Daoy (cell line): ENCODE measurements at places on chromosomes 12 and 14.

DNA sequence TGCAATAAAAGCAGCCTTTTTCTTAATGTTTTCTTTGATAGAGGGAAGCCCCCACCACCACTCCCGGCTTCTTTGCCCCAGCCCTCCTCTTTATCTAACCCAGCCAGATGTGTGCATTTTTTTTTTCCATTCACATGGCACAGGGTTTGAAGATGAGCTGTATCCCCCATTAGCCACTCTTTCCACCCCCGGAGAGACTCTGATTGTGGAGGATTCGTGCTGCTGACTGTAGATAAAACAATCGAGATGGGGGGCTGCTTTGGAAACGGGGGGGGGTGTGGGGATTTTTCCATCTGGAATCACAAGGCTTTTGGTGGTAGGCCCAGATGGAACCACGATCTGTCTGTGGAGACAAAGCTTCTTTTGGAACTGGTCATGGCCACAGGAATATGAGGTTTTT is 46.2 kb upstream of the VASH1 start:
- DNase-seq: no peak

DNA sequence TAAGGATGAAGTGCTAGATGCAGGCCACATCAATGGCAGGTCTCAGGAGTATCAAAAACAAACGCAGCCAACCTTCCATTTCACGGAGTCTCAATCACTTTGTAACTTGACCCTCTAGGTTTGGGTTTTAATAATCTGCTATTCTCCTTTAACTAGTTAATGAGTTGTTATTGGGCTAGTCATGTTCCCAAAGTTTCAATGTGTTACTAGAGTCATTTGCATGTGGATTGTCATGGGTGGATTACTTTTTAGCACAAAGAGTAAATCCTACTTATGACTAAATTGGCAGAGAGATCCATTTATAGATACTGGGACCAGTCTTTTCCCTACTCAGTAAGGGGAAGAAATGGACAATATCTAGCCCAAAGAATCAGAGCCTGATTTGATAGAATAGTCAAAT is 151.0 kb downstream of the BCAT1 start:
- DNase-seq: no peak

GRCh38 chr12:71109834-71110233 is 48.0 kb downstream of the TSPAN8 start:
- DNase-seq: no peak

DNA sequence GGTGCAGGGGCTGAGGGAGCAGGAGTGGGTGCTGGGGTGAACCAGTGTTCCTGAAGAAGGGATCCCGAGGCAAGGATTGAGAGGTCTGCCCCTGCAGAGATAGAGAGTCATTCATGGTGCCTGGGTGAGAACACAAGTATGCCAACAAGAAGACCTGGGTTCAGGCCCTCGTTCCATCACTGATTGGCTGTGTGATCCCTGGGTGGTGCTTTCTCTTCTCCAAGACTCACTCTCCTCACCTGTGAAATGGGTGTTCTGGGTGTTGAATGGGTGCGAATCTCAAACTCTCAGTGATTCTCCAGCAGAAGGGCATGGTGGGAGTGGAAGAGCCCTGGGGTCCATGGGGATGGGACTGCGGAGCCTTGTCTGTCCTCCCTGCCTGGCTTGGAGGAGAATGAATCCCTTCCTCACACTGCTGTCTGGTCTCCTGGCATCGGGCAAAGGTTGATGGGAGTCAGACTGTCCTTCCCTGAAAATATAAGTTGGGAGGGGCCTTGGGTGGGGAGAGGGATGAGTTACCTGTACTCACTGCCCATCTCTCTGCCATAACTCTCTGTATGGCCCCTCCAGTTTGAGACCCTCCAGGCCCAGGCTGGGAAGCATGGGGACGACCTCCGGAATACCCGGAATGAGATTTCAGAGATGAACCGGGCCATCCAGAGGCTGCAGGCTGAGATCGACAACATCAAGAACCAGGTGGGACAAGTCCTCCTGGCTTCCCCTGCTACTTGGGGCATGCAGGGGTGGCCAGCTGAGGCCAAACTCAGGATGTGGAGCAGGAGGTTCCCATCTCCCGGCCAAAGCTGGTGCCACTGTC is 9.6 kb downstream of the KRT7 start:
- DNase-seq: no peak
